Ovary (tissue), 10 donors: ENCODE measurements at places on chromosomes 13 and 19. TPM values are rescaled to one million over a fixed set of nuclear protein-coding genes. Genes with fewer than 3 reads are reported as not detected.

Gene NXNL1
- polyA plus RNA-seq, result not detected

Gene TEX26
- not detected for polyA plus RNA-seq

Gene PEG3
- 303 TPM for polyA plus RNA-seq

Gene ZNF99
- polyA plus RNA-seq, result 0.03 TPM
